ENCODE measurements at places on chromosomes 1 and 21.

DNA sequence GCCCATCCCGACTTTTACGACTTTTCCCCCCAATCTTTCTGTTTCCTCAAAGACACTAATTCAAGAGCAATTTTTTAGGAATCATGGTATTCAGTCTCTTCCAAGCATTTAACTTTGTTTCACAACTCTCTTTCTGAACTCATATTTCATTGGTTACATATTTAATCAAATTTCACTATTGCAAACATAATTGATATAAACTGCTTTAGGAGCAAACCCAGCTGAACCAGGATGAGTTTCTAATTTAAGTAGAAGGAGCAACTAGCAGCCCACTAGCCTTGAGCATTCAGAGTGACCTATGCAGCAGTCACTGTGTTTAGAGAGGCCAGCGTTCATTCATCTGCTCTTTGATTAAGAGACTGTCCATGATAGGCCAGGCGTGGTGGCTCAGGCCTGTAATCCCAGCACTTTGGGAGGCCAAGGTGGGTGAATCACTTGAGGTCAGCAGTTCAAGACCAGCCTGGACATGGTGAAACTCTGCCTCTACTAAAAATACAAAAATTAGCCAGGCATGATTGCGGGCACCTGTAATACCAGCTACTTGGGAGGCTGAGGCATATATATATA, 1.8 kb downstream of the CELA2B start:
- no peak for DNase-seq

GRCh38 chr1:152986578-152986977, 2.7 kb downstream of the SPRR1A start:
- DNase-seq: no peak

- DNase-seq: no peak
Measured at GRCh38 chr1:76084029-76084627, 9.6 kb downstream of the ST6GALNAC3 start.

GRCh38 chr1:110668549-110668948, 6.2 kb downstream of the KCNA3 start:
- DNase-seq: no peak

DNA sequence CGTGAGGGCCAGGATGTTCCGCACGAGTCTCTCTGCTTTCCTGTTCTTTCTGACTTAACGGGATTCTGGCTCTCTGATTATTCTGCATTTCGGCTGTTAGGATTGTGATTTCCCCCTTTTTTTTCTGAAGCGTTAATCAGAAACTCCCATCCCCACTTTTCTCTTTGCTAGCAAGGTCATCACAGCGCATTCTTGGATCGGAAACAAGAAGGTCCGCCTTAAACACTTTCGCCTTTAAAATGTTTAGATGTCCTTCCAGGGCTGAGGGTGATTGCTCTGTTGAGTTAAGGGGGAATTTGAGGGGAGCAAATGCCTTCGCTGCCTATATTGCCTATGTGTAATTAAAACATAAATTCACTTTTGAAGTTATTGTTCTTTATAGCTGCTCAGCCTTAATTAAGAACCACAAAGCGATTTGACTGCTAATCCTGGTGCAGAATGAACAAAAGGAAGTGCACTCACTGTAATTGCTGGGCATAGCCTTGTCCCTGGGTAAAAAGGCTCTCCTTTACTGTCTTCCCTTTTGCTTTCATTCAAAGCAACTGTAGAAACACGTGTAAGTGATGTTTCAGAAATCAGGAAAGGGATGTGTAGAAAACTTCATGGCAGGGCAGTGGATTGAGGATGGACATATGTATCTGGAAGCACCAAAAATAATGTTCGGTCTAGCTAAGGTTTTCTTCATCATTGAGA, 1.2 kb downstream of the LAMC1 start:
- DNase-seq: no peak

GRCh38 chr1:201985355-201985754, 2.9 kb downstream of the RNPEP start:
- DNase-seq: no peak

GRCh38 chr1:204837440-204838084, 33.1 kb upstream of the NFASC start:
- DNase-seq: no peak

DNA sequence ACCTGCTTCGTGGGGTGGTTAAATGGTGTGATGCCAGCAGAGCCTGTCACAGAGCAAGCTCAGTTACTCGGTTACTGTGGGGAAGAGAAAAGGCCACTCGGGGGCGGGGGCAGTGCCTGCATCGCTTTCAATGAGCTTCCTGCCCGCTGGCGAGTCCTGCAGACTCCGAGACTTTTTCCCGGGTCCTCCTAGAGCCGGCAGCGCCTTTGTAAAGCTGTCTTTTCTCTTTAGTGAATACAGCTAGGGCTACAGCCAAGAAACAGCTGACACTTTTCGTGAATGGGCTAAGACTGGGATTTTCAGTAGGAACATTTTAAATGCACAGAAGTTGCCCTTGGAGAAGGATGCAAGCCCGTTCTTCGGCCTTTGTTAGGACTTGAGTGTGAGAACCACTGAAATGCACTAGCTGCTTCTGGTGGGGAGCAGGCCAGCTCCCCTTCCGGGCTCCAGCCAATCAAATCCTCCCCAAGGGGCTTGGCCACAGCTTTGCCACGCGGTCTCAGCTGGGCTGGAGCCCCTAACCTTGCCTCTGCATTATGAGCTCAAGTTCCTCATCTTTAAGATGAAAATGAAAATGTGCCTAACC, 23.4 kb upstream of the EFHD2 start:
- no peak for DNase-seq

DNA sequence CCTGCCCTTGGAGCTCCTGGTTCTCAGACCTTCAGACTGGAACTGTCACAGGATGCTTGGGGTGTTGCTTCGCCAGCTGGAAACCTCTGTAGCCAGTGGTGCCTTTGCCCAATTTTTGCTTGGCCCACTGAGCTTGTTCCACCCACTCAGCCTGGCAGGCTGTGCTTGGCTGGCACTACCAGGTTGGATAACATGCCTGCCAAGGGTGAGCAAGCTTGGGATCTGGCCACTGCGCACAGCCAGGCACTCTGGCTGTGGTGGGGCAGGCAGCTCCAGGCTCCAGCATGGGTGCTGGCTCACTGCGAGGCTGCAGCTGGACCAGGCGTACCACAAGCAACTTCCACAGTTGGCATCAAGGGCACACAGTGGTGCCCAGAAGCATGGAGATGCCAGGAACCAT, 967.8 kb upstream of the NCAM2 start:
- no peak for DNase-seq

DNA sequence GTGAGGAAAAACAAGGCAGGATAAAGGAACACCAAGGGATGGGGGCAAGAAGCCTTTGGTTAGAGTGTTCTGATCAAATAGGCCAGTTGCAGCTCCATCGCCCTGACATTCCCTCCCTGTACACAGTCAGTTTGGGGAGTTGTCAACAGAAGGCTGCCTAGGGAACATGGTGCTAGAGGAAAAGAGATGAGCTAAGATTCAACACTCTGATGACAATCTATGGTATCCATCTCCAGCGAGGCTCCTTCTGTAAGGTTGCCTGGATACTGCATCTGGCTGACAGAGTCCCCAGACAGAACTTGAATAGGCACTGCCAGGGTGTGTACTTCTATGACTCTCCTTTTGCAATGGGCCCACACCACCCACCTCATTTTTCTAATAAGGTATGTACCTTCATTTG, 11.2 kb upstream of the SLAMF9 start:
- no peak for DNase-seq

- DNase-seq: no peak
Measured at GRCh38 chr21:17466166-17466565, 46.7 kb upstream of the CXADR start.

GRCh38 chr1:113415310-113416070, 25.2 kb downstream of the MAGI3 start:
- no peak for DNase-seq

DNA sequence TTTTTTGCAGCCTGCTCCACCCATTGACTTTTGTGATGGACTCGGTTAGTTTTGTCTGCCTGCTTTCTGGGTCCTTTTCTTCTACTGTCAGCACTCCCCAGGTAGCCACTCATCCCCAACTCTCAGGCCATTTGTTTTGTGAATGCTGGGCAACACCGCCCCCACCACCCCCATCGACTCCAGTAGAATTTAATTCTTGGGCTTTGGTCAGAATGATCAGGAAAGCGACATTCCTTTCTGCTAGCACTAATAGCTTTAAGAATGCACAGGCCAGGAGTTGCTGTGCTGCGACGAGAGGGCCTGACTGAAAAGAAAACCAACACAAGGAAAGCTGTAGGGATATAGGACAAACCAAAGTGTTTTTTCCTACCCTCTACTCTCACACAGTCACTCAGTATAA, 144.4 kb downstream of the CDC7 start:
- no peak for DNase-seq

DNA sequence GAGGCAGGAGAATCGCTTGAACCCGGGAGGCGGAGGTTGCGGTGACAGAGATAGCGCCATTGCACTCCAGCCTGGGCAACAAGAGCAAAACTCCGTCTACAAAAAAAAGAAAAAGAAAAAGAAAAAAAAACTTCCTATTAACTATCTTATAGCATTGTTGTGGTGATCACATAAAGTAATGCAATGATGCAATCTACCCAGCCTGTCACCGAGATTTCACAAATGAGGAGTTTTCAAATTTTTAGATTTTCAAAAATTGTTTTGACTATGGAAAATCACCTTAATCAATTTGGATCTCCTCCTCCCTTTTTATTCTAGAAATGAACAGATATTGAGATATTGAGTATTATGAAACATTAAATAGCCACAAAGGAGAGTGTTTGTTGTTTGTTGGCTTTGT, 8.0 kb downstream of the FMO5 start:
- DNase-seq: no peak

- DNase-seq: no peak
Measured at GRCh38 chr1:47562799-47563198, 125.0 kb downstream of the FOXD2 start.

- no peak for DNase-seq
Measured at GRCh38 chr21:39208624-39209333, 25.5 kb upstream of the PSMG1 start.

DNA sequence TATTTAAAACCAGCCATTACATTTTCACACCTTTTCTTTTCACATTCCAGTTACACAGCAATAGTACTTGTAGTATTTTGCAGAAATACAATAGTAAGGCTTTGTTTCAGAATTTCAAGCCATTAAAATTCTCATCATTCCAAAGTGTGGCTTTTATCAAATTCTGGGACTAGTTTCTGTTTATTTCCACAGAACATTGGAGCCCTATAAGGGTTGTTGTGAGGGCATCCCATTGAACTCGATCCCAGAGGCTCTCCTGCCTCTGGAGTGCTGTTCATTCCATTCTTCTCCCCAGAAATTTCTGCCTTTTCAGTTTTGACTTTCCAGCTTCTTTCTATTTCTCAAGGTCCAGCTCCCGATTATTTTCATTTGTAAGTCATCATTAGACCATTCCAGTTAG, 645.5 kb downstream of the ADGRL2 start:
- DNase-seq: no peak

- no peak for DNase-seq
Measured at GRCh38 chr1:72431810-72432209, 149.5 kb upstream of the NEGR1 start.

- no peak for DNase-seq
Measured at GRCh38 chr1:60463786-60464185, 390.2 kb upstream of the C1orf87 start.

GRCh38 chr1:77063118-77063517, 156.1 kb downstream of the PIGK start:
- DNase-seq: no peak

DNA sequence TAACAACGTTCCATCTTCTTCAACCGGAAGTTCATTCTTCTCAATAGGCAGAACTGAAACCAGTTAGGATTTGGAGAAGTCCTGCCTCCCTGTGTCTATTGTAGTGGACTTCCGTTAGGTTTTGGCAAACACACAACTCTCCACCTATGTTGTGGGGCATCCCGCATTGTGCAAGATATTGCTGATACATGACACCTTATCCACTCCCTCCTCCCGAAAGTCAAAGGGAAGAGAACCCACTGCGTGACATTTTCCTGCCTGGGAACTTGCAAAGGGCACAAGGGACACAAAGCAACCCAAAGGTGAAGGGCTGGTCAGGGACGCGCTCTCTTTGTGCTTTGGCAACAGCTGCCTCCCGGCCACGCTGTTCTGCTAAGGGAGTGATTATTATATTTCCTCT, 164.8 kb downstream of the TPR start:
- DNase-seq: no peak

- no peak for DNase-seq
Measured at GRCh38 chr1:177779166-177779965, 190.5 kb downstream of the SEC16B start.

DNA sequence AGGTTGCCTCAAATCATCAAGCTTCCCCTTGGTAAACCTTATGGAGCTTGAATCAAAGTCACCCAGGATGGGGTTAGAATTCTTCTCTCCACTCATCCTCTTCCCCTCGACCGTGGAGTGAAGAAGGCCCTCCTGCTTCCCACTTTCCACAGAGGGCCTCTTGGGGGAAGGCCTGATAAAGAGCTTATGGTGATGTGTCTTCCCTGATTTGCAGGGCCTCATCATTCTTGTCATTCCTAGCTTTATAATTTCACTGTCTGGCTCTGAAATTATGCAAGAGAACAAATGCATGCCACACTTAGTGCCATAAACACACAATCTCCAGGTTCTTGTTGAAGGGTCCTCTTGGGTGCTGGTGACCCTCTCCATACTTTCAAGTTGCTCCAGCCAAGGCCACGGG, 101.2 kb downstream of the HMGB4 start:
- DNase-seq: no peak

DNA sequence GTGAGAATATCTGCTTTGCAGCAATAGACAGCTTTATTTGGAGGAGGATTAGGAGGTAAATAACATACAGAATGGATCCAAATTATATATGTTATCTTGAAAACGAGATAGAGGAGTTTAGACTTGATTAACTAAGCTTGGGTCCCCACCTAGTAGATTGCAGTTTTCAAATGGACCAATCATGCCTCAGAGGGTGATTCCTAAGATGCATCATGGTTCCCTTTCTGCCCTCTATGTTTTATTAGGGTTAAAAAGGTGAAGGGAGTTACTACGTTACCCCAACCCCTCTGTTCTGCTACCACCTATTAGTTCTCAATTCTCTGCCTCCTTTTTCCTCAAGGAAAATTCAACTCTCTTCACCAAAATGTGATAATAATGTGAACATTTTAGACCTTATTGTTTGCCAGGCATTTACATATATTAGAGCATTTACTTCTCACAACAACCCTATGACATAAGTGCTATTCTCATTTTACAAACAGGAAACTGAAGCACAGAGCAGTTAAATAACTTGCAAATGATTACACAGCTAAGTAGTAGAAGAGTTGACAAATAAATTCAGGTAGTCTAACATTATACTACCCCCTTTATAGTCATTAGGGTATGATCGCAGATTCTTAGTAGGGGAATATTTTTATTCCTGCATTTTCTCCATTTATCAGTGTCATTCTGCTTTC, 23.4 kb upstream of the PGM1 start:
- DNase-seq: no peak

GRCh38 chr1:65009176-65009575, 42.8 kb upstream of the JAK1 start:
- DNase-seq: no peak

GRCh38 chr21:38349977-38350376, 93.2 kb downstream of the KCNJ15 start:
- DNase-seq: no peak
